ENCODE measurements at places on chromosomes 3 and 15. TPM values are rescaled to one million over a fixed set of nuclear protein-coding genes. Genes with fewer than 3 reads are reported as not detected.

GRCh38 chr3:115783938-115784738 is 160.8 kb downstream of the GAP43 start:
- peaks cover 13% of the 10 kb centered on the region for H3K4me1 ChIP-seq
- H3K27me3 ChIP-seq, result no peaks in the 10 kb centered on the region
- H3K4me3 ChIP-seq, result no peak overlapping the region
- no peaks in the 10 kb centered on the region for H3K36me3 ChIP-seq
- H3K27ac ChIP-seq, result peak overlapping the region; percentile 90
- peak; percentile 93 for DNase-seq

GRCh38 chr3:127821394-127821793 is 921 bp downstream of the MGLL start:
- no peak for DNase-seq
- H3K27me3 ChIP-seq, result peaks cover 10% of the 10 kb centered on the region
- no peak overlapping the region for H3K4me3 ChIP-seq
- no peaks in the 10 kb centered on the region for H3K36me3 ChIP-seq

- no peaks in the 10 kb centered on the region for H3K27me3 ChIP-seq
- H3K36me3 ChIP-seq, result no peaks in the 10 kb centered on the region
- no peak for DNase-seq
- no peak overlapping the region for H3K27ac ChIP-seq
Measured at GRCh38 chr3:46087871-46088270, 60.6 kb upstream of the XCR1 start.

- H3K27me3 ChIP-seq, result no peaks in the 10 kb centered on the region
- H3K4me3 ChIP-seq, result no peak overlapping the region
- no peaks in the 10 kb centered on the region for H3K36me3 ChIP-seq
- DNase-seq, result no peak
- no peaks in the 10 kb centered on the region for H3K4me1 ChIP-seq
Measured at GRCh38 chr3:170483485-170484262, 65.0 kb downstream of the CLDN11 start.

DNA sequence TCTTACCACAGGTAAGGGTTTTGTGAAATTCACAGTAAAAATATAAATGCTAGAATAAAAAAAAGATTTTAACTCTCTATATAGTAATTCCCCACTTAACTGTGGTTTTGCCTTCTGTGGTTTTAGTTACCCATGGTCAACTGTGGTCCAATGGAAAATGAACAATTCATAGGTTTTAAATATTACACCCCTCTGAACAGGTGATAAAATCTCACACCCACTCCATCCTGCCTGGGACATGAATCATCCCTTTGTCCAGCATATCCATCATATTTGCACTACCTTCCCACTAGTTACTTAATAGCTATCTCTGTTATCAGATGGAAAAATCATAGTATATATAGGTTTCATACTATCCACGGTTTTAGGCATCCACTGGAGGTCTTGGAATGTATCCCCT is 49.2 kb downstream of the HDGFL3 start:
- H3K4me1 ChIP-seq, result no peaks in the 10 kb centered on the region
- H3K27me3 ChIP-seq, result no peaks in the 10 kb centered on the region
- no peak overlapping the region for H3K27ac ChIP-seq

DNA sequence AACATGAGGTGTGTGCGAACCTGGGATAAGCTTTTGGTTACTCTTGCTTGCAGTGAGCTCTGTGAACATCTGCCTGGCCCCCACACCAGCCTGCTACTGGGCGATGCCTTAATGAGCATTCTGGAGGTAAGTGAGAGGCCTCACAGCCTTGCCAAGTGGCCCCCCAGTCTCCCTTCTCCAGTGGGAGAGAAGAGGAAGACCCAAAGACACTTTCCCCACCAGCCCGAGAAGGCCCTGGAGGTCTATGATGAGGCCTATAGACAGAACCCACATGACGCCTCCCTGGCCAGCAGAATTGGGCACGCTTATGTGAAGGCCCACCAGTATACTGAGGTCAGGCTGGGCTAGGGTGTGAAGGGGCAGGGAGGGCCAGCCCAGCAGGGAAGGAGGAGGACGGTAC is 22.5 kb downstream of the TTC21A start:
- no peaks in the 10 kb centered on the region for H3K36me3 ChIP-seq
- H3K4me1 ChIP-seq, result peaks cover 22% of the 10 kb centered on the region
- H3K27ac ChIP-seq, result no peak overlapping the region

DNA sequence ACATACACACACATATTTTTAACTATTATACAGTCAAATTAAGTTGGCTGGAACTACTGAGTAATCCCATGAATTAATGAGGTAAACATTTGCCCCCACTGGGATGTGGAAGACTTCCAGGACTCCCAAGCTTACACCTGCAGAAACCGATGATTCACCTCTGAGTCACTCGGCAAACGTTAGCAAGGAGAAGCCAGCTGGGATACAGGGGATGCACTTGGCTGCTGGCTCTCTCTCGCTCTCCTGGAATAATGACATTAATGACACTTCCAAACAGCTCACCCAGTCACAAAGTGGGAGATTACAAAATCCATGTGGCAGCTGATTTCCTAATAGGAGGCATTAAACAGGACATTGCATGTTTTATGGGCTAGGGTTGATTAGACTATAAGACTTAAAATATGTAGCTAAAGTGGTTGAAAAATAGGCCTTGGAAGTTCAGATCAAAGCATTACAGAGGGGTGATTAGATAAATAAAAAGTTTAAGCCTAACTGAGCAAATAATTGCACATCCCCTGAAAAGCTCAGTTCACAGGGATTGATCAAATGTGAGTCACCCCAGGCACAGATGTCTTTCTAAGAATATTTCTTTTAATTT is 500.9 kb downstream of the SOX2 start:
- no peaks in the 10 kb centered on the region for H3K4me1 ChIP-seq
- no peaks in the 10 kb centered on the region for H3K27me3 ChIP-seq
- H3K4me3 ChIP-seq, result no peak overlapping the region
- DNase-seq, result no peak
- H3K36me3 ChIP-seq, result no peaks in the 10 kb centered on the region
- H3K27ac ChIP-seq, result no peak overlapping the region

The CSPG4 gene
- total RNA-seq, result not detected

The QARS1 gene
- total RNA-seq, result 199 TPM

Data from CD4-positive, alpha-beta memory T cell (primary cell).